ENCODE measurements at places on chromosomes 3 and 15.

- DNase-seq, result peak; percentile 73
These were observed 9.2 kb downstream of the ILDR1 start for GRCh38 chr3:122012821-122013220.

GRCh38 chr3:14568269-14568668 is 28.1 kb upstream of the GRIP2 start:
- DNase-seq, result no peak

- no peak for DNase-seq
These were observed 583.2 kb downstream of the EPHA3 start for GRCh38 chr3:89690646-89691045.

GRCh38 chr3:108381529-108382140 is 85.3 kb downstream of the HHLA2 start:
- no peak for DNase-seq

DNA sequence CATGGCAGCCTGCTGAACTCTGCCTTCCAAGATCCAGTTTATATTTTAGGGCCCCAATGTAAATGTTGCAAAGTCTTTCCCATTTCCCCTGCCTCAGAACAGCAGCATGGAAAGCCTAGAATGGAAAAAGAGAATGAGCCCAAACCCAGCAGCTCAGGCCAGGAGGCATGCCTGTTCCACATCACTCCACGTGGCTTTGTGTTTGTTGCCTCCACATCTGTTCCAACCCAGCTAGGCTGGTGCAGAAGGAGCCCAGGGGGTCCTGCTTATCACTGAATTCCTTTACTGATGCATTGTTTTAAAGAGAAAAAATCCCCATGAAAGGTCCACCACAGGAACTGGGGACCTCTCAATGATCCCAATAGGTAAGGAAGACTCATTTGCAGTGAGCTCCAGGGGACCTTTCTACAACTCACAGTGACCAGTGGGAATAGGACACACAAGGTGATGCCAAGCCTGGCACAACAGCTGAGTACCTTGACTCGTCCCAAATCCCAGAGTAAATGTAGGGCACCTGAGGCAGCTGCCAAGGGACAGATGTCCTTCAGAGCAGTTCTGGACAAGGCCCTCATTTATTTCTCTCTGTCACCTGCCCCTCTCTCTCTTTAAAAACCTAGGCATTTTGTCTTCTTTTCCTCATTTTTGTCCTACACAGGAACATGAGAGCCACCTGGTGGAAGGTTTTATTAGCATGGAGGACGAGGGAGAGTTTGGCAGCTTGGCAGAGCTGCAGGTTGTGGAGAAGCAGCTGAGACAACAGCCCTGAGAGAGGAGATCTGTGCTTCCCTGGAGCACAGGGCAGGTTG is 41.7 kb upstream of the ADAMTS17 start:
- DNase-seq, result peak; percentile 46

DNA sequence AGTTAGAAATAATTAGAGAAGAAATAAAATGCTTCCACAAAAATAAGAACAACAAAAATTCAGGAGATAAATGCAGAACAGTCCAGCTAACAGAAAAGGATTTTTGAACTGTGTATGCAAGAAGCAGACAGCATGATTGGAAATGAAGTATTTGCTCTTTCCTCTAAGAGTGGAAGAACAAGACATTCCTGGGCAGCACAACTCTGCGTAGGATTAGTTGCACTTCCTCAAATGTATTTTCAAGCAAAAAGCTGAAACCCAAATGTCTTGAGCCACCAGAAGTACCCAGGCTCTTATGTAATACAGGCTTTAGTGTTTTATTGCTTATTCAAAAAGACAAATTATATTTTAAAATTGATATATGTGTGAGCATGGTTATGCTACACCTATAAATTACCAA is 127.2 kb downstream of the ZBTB20 start:
- DNase-seq, result peak; percentile 78

- no peak for DNase-seq
These were observed 66.8 kb upstream of the KBTBD8 start for GRCh38 chr3:66931291-66931690.

DNA sequence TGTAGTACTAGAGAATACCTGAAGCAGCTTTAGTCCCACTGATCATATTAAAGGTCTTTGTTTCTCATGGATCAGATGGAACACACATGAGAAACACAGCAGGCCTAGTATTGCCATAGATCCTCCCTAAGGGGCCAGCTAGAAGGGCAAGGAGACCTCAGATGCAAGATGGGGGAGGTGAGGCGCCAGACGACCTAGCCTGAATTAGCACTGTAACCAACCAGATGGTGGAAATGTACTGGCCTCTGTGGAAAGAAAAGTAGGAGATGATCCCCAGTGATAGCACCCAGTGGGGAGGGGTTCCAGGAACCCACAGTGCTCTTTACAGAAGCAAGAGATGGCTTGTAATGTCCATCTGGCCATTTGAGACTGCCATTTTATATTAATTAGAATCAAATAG is 138.2 kb upstream of the ZNF385D start:
- no peak for DNase-seq

GRCh38 chr15:70427167-70428120 is 329.7 kb upstream of the TLE3 start:
- DNase-seq, result no peak
